ENCODE measurements at places on chromosomes 2 and 18. TPM values are rescaled to one million over a fixed set of nuclear protein-coding genes. Genes with fewer than 3 reads are reported as not detected.

DNA sequence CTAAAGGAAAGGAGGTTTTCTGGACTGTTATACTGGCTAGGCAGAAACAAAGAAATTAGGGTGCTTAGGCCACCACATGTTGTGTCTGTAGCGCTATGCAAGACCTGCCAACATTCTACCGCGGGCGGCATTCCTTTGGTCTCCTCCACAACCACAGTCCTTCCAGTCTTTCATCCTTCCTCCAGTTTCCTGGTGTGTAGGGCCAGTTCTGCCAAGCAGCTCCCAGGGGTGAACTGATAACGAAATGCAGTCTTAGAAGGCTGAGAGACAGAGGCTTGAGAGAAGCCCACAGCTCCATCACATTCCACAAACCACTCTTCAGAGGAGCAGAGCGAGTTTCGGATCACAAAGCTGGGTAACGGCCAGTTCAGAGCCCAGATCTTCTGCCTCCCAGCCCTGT lies 19.5 kb upstream of the CXXC1 start:
- no peak for DNase-seq

- DNase-seq: no peak
Observed at GRCh38 chr2:239171643-239172042, 229.2 kb downstream of the HDAC4 start.

- DNase-seq: no peak
Observed at GRCh38 chr2:225725726-225726125, 326.2 kb downstream of the NYAP2 start.

- DNase-seq: no peak
Observed at GRCh38 chr18:9866627-9867026, 19.1 kb upstream of the TXNDC2 start.

GRCh38 chr18:23433360-23433759 lies 19.7 kb upstream of the RIOK3 start:
- no peak for DNase-seq

DNA sequence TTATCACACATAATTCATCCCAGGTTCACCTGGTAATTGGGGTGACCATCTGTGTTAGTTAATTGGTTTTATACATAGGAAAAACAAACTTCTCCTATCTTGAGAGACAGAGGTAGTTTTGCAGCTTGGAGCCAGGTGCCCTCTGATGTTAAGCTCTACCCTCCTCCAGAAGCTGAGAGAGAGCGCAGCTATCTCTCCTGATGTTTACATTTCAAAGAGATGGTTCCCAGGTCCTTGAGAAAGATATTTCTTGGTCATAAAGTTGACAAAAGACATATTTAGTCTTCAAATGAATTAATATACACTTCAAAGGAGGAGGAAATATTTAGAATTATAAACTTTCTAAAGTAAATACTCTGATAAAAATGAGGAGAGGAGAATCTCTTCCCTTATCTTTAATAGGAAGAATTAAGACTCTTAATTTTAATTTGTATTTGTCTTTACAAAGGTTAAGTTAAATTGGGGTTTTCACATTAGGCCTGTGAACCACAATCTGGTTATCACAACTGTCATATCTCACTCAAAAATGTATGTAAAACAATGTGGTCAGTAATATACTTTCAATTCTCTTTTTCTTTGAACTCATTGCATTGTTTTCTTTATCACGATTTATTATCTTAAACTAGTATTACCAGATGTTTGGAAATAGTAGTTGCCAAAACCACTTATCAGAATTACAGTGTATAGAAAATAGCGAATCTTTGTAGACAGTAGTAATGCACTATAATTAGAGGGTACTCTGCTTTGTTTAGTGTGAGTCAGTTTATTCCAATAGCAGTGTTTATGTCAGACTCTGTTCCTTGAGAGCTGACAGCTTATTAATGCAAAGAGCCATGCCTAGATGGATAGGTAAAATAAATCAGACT lies 26.8 kb downstream of the SERPINB4 start:
- DNase-seq: no peak

DNA sequence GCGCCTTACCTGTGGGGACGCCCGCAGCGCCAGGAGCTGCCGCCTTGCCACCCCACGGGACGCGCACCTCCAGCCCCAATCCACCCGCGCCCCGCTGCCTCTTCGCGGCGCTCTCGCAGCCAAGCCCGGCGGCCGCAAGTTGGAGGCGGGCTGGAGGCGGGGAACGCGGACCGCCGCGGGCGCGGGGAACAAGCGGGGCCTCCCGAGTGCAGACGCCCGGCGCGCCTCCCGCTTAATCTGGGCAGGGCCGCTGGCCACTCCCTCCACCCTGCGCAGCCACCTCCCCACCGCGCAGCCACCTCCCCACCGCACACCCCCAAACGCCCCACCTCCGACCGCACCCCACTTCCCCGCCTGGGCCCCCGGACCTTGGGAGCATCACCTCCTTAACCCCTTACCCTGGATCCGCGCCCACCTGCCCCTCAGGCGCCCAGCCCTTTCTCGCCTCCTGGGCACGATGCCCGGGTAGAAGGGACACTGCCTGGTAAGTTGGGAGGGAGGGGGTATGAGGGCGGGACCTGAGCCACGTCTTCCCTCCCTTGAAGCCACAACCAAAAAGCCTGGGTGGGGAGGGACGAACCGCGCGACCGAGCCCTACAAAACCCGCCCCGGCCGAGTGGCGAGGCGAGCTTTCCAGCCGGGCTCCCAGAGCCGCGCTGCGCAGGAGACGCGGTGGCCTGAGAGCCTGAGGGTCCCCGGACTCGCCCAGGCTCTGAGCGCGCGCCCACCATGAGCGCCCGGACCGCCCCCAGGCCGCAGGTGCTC lies at the start of the genes COL4A3 and COL4A4:
TSS of gene COL4A3 (plus strand) at position 627 of the 765 bp plus-strand sequence. CDS start at position 730, 103 bp downstream.
TSS of gene COL4A4 (minus strand) at position 208 of the 765 bp plus-strand sequence. CDS start 16,722 bp downstream, outside the sequence.
- no peak for DNase-seq

DNA sequence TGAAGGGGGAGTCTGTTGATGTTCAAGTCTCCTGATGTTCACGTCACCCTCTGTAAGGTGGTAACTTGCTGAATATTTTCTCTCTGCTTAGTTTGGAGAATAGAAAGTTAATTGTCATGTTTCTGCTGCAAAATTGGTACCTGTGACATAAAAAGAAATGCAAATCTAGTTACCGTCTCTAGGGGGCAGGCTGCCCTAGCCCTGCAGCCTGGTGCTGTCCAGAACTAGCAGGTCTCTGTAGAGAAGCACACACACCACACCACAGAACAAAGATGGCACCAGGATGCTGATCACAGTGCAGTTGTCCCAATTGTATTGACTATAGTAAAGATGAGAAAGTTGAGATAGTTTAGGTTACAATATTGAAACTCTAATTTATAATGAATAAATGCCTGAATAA lies 47.0 kb downstream of the SLC9A4 start:
- DNase-seq: no peak

DNA sequence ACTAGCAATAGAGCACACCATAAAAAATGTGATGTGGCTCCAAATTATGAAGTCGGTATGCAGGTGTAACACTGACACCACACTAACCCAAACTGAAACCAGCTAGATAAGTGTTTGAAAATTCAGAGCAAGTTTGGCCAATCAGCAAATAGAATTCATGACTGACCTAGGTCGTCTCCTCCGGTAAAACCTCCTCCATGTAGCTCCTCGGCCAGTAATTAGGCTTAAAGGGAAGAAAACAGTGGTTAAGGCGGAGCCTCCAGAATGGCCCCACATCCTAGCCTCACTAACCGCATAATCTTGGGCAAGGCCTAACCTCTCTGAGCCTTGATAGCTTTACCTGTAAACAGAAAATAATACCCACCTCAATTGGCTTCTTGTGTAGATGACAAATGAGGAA lies 30.1 kb downstream of the C1D start:
- no peak for DNase-seq

DNA sequence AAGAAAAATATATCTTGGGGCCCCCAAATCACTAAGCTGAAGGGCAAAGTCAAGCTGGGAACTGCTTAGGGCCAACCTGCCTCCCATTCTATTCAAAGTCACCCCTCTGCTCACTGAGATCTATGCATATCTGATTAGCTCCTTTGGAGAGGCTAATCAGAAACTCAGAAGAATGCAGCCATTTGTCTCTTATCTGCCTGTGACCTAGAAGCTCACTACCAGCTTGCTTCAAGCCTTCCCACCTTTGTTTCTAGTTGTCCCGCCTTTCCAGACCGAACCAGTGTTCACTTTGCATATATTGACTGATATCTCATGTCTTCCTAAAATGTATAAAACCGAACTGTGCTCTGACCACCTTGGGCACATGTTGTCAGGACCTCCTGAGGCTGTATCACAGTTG lies 479.4 kb downstream of the METTL4 start:
- DNase-seq: no peak

- no peak for DNase-seq
Observed at GRCh38 chr2:164103271-164103670, 367.5 kb upstream of the FIGN start.

- no peak for DNase-seq
Observed at GRCh38 chr18:24026457-24026856, 11.9 kb downstream of the TTC39C start.

- no peak for DNase-seq
Observed at GRCh38 chr18:63258749-63259566, 60.6 kb downstream of the BCL2 start.

DNA sequence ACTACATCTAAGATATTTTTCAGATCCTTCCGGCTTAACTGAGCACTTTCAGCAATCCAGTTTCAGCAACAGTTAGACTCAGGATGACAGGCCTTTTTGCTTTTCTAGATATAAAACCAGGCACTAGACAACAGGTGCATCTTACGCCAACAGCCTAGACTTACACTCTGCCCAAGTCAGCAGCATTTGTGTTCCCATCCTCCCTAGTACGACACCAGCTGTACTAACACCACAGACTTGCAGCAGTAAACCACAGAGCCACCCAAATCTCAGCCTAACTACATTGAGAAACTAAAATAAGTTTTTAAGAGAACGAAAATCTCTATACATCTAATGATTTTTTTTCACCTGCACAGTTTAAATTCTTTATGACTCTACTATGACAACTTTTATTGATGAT lies 89.9 kb upstream of the DNMT3A start:
- no peak for DNase-seq

DNA sequence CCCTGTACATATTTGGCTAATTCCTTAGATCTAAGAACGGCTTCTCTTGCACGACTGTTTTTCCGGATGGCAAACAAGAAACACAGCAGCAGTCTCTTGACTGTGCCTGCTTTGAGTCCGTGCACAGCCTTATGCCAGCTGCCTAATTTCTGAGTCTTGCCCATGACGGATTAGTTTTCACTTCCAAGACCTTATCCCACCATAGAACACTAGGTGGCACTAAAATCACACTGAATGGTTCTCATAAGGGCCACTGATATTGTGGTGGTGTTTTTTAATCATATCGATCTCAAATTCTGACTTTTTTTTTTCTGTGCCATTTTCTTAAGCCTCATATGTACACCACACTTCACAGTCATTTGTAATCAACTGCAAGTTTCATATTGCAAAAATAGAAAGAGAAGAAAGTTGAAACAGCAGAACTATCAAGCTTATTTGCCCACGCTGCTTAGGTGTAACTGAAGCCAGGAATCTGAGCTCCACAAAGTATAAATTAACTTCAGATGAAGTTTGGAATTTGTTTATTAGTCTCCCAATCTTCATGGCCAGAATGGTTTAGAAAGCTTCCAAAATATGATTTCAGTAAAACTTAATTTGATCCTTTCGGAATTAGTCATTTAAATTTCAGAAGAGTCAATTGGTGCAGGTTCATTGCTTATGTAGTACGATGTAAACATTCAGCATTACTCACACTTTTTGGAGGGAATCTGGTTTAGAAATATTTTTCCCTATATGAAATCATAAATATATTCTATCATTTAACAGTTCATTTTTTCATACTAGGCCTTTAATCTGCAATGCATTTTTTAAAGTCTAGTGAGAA lies 45.5 kb upstream of the SCN7A start:
- no peak for DNase-seq

GRCh38 chr2:216856406-216857065 lies 3.3 kb downstream of the TNP1 start:
- no peak for DNase-seq

DNA sequence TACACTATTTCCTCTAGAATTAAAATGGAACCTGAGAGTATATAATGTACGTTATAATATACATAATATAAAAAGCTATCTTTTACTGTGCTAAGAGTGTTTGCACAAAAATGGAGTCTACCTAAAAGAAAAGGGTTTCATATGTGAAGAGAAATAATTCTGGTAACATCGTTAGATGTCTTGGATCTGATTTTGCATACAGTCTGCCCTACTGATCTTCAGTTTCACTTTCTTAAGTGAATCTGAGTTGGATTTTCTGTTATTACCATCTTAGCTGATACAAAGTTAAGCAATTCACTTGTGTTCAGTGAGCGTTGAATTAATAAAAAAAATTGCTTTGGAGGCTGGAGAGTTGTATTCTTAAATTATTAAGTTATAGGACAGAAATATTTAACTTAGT lies 502.1 kb upstream of the TMEFF2 start:
- no peak for DNase-seq

- DNase-seq: no peak
Observed at GRCh38 chr2:14273650-14274049, 358.9 kb upstream of the LRATD1 start.

DNA sequence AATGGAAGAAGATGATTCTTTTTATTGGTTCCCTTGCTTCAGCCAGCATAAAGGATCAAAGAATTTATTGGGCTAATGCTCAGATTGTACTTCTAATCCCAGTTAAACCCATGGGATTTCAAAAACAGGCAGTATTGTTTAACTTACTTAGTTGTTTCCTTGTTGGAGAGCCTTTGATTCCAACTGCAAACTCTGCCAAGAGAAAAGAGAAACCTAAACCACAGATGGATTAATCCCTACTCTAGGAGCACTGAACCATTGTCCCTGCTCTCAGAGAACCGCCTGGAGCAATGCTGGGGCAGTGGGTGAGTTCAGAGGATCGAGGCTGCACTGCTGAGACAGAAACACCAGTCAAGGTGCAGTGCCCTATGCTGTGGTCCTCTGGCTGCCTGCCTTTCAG lies 44.9 kb upstream of the SIGLEC15 start:
- DNase-seq: no peak

- no peak for DNase-seq
Observed at GRCh38 chr2:118548880-118549488, 298.5 kb downstream of the EN1 start.

- no peak for DNase-seq
Observed at GRCh38 chr2:144424559-144425240, 95.2 kb downstream of the ZEB2 start.

GRCh38 chr2:189516546-189516945 lies 64.0 kb downstream of the SLC40A1 start:
- no peak for DNase-seq

PDE11A gene
- 1.00 TPM for total RNA-seq

CCDC121 gene
- 2.2 TPM for total RNA-seq

OR6B2 gene
- total RNA-seq: not detected

ANKRD30BL gene
- not detected for total RNA-seq

VPS4B gene
- total RNA-seq: 47.9 TPM

FRZB gene
- total RNA-seq: 5.5 TPM

ALMS1 gene
- 12.2 TPM for total RNA-seq

ERFE gene
- 1.5 TPM for total RNA-seq

KCNG2 gene
- 0.51 TPM for total RNA-seq

THUMPD2 gene
- total RNA-seq: 7.9 TPM

PLEKHH2 gene
- total RNA-seq: 11.4 TPM

PROM2 gene
- 0.39 TPM for total RNA-seq

MDH1 gene
- 392 TPM for total RNA-seq

CRACDL gene
- 7.9 TPM for total RNA-seq

LYPD6 gene
- total RNA-seq: not detected
